ENCODE measurements at places on chromosomes 6 and 20.

- no peak for DNase-seq
These were observed 69.5 kb downstream of the KCNB1 start for GRCh38 chr20:49412953-49413352.

- peak; percentile 9 for DNase-seq
These were observed 379.9 kb downstream of the C6orf118 start for GRCh38 chr6:164929408-164929977.

DNA sequence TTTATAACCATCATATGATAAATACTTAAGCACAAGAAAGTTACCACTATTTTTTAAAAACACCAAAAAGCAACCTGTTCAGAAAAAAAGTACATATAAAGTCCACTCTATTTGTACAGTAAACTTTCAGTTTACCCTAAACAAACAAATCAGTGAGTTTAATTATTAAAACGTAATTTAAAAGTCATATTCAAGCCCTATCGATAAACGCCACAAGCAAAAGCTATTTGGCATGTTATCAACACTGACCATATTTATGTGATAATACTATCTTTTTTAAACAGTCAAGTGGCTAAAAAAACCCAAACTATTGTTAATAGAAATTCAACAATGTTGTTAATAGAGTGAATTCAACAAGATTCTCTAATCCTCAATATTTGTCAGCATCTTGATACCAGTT lies 1.9 kb downstream of the KATNA1 start:
- DNase-seq, result no peak

DNA sequence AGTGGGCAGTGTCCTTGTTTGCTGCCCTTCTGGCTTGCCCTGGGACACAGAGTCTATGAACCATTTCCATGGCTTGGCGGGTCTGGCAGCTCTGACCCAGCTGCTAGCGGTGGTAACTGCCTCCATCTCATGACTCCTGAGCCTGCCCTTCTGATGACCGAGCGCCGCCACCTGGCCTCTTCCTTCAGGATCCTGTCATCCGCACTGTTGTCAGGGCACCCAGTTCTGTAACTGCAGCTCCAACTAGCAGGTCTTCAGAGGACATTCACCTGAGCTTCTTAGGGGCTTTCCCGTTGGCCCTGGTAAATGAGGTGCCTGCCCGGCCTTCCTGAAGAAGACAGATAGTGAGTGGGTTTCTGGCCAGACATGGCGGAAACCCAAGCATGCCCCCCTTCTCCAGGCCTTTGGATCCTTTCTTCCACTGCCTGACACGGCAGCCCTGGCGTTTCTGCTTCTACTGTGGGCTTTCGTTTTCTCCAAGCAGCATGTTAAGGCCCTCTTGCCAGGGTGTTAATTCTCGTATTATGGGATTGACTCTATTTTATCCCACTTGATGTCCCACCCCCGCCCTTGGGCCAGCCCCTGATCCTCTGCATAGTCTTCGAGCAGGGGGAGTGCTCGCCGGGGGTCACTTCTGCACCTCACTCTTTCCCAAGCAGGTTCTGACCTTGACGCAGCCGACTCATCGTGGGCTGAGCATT lies 24.7 kb downstream of the PACSIN1 start:
- no peak for DNase-seq

DNA sequence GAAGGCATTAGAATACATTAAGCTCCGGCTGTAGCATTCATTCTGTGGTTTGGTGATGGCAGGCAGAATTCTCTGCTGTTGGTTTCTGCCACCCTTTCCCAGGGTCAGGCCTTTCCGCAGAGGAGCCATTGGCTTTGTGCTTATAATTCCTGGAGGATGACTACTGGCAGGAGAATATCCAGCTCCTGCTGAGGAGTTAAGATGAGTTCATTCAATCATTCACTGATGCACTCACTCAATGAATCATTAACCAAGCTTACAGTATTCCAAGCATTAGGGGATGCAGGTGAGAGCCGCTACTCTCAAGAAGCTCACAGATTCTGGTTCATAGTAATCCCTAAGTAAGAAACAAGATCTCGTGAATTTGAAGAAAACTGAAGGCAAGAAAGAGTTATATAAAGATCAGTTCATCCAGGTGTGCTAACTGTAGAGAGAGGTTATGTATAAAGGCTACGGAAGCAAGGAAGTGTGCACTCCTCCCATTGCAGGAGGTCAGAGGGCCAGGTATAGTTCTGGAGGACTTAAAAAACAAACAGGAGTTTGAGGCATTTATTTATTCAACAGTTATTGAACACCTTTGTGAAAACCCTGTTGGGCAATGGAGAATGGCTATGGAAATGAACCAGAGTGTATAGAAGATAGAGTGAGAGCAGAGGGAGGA lies 75.5 kb downstream of the HMGN3 start:
- no peak for DNase-seq

GRCh38 chr20:9597547-9597946 lies 83.2 kb downstream of the LAMP5 start:
- no peak for DNase-seq

DNA sequence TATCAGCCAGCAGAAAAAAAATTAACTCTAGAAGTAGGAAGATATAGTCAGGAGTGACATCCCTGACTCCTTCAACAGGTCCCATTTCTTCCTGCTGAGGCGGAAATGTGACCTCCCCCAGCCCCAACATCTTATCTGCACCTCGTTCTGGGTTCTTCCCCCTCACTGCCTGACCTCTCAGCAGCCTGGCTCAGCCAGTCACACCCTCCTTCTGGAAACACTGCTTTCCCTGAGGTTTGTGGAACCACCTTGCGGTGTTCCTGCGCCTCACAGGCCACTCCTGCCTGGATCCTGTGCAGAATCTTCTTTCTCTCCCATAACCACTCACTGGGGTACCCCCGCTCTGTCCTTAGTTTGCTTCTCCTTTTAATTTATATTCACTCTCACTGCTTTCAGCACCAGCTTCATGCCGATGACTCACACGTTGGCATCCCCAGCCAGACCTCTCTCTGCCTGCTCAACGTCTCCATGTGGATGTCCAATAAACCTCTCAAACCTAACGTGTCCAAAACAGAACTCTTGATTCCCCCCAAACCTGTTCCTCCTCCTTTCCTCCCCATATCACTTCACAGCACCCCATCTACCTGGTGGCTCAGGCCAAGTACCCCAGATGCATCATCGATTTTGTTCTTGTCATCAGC lies 222.8 kb upstream of the PLN start:
- no peak for DNase-seq

- no peak for DNase-seq
These were observed 19.8 kb upstream of the GJA10 start for GRCh38 chr6:89874438-89874837.
